ENCODE measurements at places on chromosomes 12 and 14.

DNA sequence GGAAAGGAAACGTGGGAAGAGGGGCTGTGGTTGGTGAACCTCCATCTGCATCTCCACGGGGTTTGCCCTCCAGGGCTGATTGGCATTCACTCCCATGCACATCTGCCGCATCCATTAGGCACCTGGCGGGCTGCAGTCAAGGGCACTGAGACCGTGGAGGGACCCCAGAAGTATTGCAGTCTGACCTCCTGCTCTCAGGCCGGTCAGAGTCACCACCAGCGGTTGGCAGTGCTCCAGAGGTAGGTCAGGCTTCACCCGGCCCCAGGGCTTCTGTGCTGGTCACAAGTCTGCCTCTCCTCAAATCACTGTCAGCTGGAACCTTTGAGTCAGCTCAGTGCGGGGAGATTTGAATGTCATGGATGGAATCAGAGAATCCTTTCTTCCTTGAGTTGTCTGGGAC lies 132.3 kb downstream of the PAPOLA start:
- DNase-seq, result no peak

DNA sequence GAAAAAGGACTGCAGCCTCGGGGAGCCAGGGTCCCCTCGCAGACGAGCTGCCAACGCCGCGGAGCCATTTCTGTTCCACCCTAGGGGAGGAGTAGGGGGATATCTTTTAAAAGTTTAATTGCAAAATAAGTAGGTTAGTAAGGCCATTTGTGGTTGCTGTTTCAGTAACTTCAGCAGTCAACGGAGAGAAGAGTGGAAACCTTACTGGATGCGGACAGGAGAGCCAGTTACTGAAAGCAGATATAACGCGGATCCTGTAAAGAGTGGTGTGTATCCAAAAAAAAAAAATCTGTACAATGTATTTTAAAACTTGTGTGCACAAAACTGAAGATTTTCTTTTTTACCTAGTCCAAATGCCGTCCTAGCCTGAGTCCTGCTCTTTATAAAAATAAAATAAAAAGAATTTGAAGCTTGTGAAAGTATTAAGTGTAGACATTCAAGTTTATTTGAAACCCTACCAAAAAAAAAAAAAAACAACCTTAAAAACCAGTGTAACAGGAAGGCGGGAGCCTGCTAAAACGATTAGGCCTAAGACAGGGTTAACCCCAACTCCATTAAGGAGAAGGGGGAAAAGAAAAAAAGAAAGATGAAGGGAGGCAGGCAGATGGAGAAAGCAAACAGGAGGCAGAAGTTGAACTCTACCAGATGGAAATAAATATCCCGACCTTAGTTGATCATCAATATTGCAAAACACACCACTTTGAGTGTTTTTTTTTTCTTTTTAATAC lies 1.0 kb upstream of the BTG1 start:
- DNase-seq, result no peak

DNA sequence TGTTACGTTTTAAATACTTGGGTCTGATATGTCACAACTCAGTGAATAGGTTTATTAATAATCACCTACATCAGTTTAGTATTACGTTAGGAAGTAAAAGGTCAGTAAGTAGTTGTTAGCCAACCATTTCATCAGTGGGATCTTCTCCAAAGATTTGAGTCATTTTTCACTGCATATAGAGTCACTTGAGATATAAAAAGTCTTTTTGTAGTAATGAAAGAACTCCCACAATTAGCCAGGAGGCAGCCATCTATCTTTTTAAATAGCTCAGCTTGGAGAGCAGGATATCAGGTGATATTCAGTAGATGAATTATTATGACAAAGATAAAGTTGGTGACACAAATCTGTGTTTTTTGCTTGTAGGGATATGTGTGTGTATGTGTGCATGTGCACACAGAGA lies 309.3 kb downstream of the PDZRN4 start:
- no peak for DNase-seq

DNA sequence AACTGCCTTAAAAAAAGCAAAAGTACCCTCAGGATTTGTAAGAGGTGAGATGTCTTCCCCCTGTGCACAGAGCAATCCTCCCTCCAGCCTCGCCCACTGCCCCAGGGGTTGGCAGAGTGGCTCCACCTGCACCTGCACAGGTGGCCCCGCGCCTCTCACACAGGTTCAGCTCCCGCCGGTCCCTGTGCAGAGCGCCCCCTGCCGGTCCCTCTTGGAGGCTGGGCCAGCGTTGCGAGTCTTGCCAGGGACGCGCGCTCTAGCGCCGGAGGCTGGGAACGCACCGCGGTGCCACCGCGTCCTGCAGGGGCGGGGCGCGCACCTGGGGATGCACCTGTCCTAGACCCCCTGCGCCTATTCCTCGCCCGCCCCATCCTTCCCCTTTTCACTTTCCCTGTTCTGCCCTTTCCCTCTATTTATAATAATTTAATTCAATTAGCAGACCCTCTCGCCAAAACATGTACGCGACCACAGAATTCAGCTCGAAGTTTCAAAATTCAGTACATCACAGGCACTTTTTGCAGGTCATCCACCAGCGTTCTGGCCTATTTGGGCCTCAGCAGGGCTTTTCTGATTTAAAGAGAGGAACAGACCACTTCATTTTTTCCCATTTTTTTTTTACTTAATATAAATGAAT lies 618.6 kb downstream of the AACS start:
- peak; percentile 51 for DNase-seq

DNA sequence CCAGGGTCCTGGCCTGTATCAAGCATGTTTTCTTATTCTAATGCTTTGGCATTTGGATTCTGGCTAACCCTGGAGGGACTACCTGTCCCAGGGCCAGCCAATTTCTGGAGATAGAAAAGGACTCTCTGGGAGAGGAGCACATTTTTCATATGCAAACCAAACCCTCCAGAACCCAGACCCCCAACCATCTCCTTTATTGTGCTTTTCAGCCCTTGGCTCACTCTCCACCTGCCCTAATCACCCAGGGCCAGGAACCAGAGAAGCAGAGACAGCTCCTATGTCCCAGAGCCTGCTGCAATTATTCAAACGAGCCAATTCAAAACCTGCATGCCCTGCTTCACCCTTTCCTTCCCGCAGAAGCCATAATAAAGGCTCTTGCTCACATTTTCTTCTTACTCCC lies 23.8 kb downstream of the HSPB8 start:
- DNase-seq, result no peak

DNA sequence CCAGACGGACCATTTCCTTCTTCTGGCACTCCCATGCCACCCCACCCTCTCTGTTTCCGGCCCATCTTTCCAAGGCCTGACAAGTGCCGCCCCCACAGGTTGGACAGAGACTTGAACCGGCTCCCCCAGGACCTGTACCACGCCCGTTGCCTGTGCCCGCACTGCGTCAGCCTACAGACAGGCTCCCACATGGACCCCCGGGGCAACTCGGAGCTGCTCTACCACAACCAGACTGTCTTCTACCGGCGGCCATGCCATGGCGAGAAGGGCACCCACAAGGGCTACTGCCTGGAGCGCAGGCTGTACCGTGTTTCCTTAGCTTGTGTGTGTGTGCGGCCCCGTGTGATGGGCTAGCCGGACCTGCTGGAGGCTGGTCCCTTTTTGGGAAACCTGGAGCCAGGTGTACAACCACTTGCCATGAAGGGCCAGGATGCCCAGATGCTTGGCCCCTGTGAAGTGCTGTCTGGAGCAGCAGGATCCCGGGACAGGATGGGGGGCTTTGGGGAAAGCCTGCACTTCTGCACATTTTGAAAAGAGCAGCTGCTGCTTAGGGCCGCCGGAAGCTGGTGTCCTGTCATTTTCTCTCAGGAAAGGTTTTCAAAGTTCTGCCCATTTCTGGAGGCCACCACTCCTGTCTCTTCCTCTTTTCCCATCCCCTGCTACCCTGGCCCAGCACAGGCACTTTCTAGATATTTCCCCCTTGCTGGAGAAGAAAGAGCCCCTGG lies 1.2 kb upstream of the CMTM5 start:
- no peak for DNase-seq

GRCh38 chr14:98897605-98898309 lies 374.2 kb downstream of the BCL11B start:
- no peak for DNase-seq

DNA sequence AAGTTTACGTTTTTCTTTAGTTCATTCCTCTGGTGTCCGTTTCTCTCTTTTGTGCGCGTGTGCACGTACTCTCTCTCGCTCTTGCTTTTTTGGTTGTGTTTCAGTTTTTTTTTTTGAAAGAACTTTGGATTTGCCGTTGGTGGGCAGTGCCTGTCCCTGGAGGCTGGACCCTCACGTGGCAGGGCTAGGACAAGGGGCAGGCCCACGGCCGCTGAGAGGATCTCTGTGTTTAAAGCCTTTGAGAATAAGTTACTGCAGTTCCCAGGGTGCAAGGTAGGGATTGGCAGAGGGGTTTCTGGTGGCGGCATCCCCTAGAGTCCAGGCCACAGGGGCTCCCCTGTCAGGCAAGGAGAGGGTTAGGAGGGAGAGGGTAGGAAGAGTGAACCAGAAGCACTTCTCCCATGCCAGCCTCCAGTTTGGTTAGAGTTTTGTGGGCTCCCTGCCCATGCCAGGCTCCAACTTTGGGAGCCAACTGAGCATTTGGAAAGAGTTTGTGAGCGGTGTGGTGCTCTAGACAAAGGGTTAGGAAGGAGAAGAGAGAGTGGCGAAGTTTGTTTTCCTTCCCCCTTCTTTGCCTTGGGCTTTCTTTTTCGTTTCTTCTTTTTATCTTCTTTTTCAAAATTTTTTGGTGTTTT lies 30.5 kb downstream of the ZFHX2 start:
- DNase-seq, result no peak

- DNase-seq, result peak; percentile 2
These were observed 500.4 kb downstream of the NELL2 start for GRCh38 chr12:44375694-44376093.

- DNase-seq, result no peak
These were observed 30.6 kb upstream of the NFKBIA start for GRCh38 chr14:35435177-35435576.

GRCh38 chr14:102905116-102906108 lies 17.1 kb upstream of the AMN start:
- DNase-seq, result no peak

DNA sequence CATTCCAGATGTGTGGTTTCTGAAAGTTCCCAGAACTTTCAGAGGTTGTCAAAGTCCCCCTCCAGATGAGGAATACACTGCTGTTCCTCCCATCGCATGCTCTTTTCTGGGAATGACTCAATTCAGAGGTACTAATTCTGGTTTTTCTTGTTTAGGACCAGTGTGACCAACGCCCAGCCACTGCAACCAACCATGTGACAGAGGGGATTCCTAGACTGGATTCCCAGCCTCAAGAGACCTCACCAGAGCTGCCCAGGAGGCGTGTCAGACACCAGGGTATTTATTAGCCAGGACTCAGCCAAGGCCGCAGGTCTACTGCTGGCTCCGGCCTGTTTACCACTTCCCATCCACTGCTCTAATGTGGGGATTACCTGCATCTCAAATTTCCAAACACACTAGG lies 24.2 kb downstream of the TRAFD1 start:
- no peak for DNase-seq

DNA sequence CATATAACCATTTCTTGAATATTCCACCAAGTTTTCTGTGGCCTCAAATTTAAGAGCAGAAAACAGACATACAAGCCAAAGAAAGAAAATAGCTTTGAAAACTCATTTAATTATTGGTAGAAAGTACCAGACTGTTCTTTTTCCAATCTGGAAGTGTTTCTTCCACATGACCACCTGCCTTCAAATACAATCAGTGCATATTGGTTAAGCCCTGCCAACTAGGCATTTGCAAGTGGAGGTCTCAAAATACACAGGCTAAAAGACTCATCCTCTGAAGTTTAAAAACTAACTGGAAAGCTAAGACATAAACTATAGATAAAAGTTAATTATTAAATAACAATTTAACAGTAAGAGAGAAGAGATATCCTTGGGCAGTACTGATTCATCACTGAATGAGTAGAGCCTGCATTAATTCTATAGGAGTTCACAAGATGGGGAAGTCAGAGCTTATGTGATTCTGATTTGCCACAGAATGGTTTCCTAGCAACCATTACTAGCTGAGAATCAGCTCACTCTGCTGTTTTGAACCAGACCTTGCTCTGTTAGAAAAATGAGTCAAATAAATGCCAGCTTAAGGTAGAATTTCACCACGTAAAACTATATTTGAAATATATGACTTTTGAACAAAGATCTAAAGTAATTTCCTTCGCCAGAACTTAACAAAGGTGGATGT lies 433.8 kb downstream of the FUT8 start:
- DNase-seq, result peak; percentile 27

- DNase-seq, result no peak
These were observed at the start of gene TMEM233 for GRCh38 chr12:119593578-119594398. TSS of gene TMEM233 (plus strand) at chr12:119593774. CDS start at chr12:119593849, 75 bp downstream.

- no peak for DNase-seq
These were observed 387.9 kb downstream of the TMEM117 start for GRCh38 chr12:44223736-44224135.

DNA sequence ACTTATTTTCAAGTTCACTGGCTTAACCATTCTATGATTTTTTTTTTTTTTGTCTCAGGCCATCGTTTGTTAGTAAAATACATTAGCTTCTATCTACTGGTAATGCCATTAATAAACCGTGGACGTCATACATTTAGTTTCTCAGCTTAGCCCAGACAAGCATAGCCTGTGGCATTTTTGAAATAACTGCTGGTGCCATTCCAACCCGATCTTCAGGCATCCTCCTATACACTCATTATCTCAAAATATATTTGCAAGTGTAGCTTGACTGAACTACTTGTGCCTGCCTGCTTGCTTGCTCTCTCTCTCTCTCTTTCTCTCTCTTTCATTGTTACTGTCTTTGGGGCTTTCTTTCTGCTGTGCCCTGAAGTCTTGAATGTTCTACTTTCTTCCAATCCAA lies 12.7 kb upstream of the MBIP start:
- DNase-seq, result no peak

DNA sequence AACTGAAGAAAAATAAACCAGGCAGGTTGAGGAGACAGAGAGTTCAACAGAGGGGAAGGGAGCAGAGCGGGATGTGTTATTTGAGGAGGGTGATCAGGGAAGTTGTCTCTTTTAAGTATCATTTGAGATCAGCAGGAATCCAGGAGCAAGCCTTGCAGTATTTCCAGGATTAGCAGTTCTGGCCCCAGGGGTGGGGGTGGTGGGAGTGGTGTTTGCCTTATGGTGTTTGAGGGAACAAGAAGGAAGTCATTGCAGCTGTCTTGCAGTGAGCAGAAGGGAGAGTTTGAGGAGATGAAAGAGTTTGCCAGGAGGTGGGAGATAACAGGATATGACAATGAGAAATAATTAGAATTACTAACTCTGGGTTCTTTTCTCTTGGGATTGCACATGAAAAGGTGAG lies 418.6 kb downstream of the NELL2 start:
- no peak for DNase-seq

GRCh38 chr12:109666068-109666467 lies 47.6 kb upstream of the FAM222A start:
- no peak for DNase-seq

- DNase-seq, result no peak
These were observed 41.2 kb upstream of the PLEKHD1 start for GRCh38 chr14:69443296-69443805.

- no peak for DNase-seq
These were observed 43.8 kb upstream of the BMP4 start for GRCh38 chr14:54000341-54000811.
